ENCODE measurements at places on chromosomes 5 and 9. TPM values are rescaled to one million over a fixed set of nuclear protein-coding genes. Genes with fewer than 3 reads are reported as not detected.

ANKRD55 gene
- total RNA-seq: 1.4 TPM

ACOT12 gene
- total RNA-seq: 115 TPM

DNA sequence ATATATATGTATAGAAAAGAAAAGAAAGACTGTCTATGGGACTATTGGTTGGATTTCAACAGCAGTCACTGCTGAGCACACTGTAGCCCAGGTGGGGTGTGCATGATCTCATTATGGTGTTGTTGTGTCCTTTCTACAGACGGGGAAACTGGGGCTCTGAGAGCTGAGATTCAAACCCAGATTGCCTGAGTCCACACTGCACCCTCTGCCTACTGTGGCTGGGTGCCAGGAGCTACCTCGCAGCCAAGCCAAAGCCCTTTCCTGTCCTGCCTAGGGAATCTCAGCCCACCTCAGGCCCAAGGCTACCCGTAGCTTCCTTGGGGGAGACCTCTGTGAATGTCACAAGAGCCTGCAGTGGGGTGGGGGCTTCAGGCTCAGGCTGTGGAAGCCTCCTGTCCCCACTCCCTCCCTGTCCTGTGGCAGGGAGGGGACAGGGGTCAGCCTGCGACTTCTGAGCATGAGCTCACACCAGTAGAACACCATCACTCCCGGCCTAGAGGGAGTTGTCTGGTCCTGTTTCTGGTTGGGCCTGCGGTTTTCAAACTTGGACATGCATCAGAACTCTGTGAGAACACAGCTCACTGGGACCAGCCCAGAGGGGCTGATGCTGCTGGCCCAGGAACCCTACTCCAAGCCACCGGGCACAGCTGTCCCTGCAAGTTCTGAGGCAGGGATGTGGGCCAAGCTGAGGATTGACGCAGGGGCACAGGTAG, 7.9 kb upstream of the NINJ1 start:
- DNase-seq: no peak

DNA sequence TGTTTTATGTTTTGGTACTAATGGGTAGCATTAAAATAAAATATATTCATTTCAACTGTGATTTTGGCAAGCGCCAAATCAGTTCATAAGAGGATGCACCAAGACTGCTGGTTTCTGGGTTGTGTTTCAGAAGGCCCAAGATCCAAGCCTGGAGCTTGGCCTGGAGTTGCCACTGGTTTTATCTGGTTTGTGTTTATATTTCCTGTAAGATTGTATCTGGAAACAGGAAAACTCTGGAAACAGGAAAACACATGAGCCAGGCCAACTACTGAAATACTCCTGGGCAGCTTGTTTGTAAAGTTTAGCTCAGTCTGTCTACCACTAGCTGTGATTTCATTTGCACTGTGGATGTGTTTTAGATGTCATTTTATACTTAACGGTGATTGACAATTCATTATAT, 5.5 kb downstream of the FSTL4 start:
- no peak for DNase-seq
